Activated CD8-positive, alpha-beta memory T cell treated with anti-CD3 and anti-CD28 coated beads, Interleukin-2, amount 10 ng/mL, durations not matched to agents 7 days and 5 days (primary cell): ENCODE measurements at places on chromosomes 11 and 22. TPM values are rescaled to one million over a fixed set of nuclear protein-coding genes. Genes with fewer than 3 reads are reported as not detected.

DNA sequence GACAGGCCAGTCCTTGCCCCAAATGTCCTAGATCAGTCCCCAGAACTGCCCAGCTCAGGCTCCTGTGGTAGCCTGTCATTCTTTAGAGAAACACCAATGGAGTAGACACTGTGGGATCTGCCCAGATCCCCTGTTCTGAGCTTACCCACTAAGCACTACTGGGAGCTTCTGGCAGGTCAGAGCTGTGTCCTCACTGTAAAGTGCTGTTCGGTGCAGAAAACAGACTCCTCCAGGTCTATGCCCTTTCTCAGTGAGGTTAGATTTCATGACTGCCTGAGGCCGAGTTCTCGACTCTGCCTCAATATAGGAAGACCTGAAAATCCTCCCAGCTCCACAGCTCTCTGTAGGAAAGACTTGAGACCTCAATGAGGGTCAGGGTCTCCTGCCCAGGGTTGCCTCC, 67.5 kb upstream of the IGLL5 start:
- no peak for DNase-seq

DNA sequence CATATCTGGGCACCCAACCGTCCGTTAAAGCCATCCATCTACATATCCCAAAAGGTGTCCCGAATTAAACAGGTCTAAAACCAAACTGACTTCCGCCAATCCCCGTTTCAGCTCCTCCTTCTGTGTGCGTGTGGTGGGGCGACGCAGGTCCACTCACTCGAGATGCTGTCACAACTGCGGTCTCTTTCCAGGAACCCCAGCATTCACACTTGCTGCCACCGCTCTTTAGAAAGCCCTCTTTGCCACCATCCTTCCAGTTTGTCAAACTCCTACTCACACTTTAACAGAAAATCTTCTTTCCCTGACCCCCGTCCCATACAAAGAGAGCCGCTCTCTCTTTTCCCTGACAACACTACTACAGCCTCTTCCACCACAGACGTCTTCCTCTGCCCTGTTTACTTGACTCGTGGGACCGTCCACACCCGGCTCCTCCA, 467 bp downstream of the ESS2 start:
- peak; percentile 75 for DNase-seq

GRCh38 chr22:31081963-31082605, 966 bp downstream of the SMTN start:
- no peak for DNase-seq

- no peak for DNase-seq
Measured at GRCh38 chr11:8086001-8086479, 5.0 kb downstream of the TUB start.

The TRIM5 gene
- total RNA-seq: 25.0 TPM

The ASCL2 gene
- 0.15 TPM for total RNA-seq

The DEFB131B gene
- total RNA-seq: not detected

DNA sequence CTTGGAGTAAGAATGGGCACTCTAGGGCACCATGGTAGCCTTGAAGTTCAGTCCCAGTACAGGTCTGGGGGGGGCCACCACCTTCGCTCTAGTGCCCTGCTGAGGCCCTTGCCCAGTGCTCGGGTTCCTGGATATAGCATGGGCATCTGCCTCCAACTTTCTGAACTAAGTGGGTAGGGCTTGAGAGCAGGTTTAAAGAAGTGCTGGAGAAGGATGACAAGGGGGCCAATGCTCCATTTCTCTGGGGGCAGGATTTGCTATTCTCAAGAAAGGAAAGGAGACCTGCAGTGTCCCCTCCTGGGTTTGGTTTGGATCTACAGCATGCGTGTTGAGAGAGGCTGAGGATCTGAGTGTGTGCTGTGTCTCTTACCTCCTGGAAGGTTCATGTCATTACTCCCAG, 82.2 kb upstream of the SUSD2 start:
- DNase-seq: no peak

DNA sequence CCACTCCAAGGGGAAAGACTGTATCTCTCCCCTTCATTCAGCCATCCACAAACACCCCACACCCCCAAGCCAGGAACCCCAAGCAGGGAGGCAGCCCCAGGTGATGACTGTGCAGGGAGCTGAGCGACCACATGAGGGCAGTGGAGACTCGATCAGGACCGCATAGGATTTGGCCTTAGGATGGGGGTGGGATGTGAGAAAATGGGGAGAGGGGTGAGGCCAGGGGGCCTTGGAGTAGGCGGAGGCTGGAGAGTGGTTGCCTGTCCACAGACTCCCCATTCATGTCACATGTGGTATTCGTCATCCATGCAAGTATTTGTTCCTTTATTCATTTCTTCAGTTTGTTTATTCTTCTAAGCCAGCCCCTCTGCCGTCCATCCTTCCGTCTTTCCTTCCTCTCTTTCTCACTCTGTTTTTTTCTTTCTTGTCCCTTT, 2.7 kb upstream of the RHOD start:
- peak; percentile 67 for DNase-seq

- peak; percentile 67 for DNase-seq
Measured at GRCh38 chr11:122981388-122982264, at the start of gene BSX. TSS of gene BSX (minus strand) at chr11:122981834. CDS start at chr11:122981671, 163 bp downstream.

- peak; percentile 7 for DNase-seq
Measured at GRCh38 chr22:35733791-35734516, 16.3 kb downstream of the APOL5 start.

The NRGN gene
- total RNA-seq: 6.6 TPM

GRCh38 chr11:35619855-35620640, 1.8 kb downstream of the FJX1 start:
- DNase-seq: no peak

- DNase-seq: no peak
Measured at GRCh38 chr11:48031602-48032001, 51.2 kb downstream of the PTPRJ start.

The B3GAT1 gene
- 0.61 TPM for total RNA-seq

DNA sequence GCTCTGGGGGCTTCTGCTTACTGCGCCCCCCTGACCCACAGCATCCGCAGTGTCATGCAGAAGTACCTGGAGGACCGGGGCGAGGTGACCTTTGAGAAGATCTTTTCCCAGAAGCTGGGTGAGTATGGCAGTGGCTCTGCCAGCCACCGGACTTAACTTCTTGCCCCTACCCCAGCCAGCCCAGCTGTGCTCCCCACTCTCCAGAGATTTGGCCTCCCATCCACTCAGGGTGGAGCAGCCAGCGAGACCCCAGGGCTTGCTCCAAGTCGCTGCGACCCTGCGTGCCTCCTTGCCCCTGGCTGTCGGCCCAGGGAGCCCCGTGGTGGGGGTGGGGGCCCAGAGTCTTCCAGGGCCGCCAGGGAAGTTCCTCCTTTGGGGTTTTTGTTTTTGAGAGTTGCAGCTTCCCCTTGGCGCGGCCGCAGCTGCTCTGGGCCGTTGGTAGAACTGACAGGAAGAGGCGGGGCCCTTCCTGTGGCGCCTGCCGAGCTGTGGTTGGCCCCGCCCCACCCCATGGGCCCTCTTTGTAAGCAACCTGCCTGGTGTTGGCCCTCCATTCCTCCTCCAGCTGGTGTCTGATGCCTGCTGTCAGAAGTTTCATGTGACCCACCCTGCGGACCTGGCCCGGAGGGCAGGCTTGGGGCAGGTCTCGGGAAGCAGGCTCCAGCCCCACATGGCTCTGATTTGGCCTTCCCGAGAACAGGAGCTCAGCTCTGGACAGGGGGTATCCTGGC, 11.1 kb downstream of the GRK2 start:
- DNase-seq: peak; percentile 95

The SLC22A9 gene
- total RNA-seq: not detected

The ZPR1 gene
- total RNA-seq: 66.6 TPM

The P2RY6 gene
- total RNA-seq: not detected

The PEX26 gene
- total RNA-seq: 38.9 TPM

DNA sequence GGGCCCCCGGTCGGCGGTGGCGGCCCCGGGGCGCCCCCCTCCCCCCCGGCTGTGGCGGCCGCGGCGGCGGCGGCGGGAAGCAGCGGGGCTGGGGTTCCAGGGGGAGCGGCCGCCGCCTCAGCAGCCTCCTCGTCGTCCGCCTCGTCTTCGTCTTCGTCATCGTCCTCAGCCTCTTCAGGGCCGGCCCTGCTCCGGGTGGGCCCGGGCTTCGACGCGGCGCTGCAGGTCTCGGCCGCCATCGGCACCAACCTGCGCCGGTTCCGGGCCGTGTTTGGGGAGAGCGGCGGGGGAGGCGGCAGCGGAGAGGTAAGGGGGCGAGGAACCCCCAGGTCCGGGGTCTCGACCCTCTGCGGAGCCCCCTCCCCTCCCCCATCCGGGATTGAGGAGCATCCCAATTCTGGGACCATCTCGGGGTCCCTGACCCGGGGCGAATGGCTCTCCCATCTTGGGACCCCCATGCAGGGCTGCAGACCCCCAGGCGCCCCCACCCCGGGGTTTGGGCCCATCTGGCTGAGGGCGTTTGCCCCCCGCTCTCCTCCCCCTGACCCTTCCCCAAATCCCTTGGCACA, 431 bp downstream of the KMT2A start:
- peak; percentile 71 for DNase-seq

- DNase-seq: peak; percentile 80
Measured at GRCh38 chr22:22422629-22423112, 85.9 kb downstream of the ZNF280B start.

The MN1 gene
- total RNA-seq: 0.14 TPM

DNA sequence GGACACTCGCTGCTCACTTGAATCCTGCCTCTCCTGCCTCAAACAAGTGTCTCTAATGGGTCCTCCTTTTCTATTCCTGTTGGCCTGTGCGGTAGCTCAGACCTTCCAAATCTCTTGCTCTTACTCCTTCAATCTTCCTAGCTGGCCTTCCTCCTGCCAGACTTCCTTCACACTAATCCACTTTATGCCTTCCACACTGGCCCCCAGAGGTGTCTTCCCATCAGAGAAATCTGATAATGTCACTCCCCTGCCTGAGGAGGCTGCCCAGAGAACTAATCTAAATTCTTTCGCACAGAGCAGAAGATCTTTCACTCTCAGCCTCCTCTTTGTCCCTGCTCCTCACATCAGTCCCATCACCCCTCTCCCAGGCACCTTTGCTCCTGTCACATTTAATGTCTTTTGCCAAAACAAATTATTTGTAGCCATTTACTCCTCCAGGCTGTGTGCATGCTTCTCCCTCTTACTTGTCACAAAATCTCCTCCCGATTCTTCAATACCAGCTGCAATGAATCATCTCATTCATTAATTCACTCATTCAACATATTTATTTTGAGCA, 175.7 kb downstream of the MAML2 start:
- no peak for DNase-seq
